ENCODE measurements at places on chromosomes 12 and 14. TPM values are rescaled to one million over a fixed set of nuclear protein-coding genes. Genes with fewer than 3 reads are reported as not detected.

DNA sequence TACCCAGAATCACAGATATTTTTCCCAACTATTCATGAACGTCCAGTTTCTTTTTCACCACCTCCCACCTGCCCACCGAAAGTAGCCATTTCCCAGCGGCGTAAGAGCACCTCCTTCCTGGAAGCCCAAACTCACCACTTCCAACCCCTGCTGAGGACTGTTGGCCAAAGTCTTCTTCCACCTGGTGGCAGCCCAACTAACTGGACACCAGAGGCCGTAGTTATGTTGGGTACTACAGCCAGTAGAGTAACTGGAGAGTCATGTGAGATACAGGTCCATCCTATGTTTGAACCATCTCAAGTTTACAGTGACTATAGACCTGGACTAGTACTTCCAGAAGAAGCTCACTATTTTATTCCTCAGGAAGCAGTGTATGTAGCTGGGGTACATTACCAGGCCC, 81.6 kb downstream of the RAD52 start:
- DNase-seq, result no peak

LIN7A gene
- 2.7 TPM for polyA plus RNA-seq

GLIPR1L1 gene
- not detected for polyA plus RNA-seq

RNASE7 gene
- 0.14 TPM for polyA plus RNA-seq

GRCh38 chr12:55850893-55851292, 8.2 kb upstream of the MMP19 start:
- DNase-seq, result no peak

Data from hindlimb muscle (tissue), 1 donor.